ENCODE measurements at places on chromosomes 7 and 10.

DNA sequence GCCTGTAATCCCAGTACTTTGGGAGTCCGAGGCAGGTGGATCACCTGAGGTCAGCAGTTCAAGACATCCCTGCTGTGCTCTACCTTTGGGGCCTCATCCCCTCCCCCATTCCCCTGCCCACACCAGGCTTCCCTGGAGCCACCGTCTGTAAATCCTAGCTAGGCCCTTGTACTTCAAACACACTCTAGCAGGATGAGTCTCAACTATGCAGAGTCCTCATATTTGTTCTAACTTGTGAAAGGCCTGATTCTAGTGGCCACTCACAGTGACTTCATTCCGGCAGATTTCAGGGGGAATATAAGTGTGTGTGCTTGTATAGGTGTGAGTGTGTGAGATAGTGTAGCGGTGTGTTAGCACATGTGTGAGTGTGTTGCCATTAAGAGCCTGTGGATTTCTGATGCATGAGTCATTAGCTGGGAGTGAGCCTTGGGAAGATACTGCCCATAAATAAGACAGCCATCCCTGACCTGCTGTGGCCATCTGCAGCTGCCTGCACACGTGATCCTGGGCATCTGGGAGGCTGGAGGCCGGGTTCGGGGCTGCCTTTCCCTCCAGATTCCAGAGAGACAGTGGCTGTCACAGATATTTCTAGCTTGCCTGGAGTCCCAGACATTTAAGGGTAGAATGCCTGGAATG is 1.7 kb upstream of the NEURL1 start:
- DNase-seq: no peak

GRCh38 chr10:3635697-3636096 is 149.3 kb downstream of the KLF6 start:
- DNase-seq: no peak

- no peak for DNase-seq
Measured at GRCh38 chr7:93115796-93116195, 2.0 kb downstream of the SAMD9 start.

DNA sequence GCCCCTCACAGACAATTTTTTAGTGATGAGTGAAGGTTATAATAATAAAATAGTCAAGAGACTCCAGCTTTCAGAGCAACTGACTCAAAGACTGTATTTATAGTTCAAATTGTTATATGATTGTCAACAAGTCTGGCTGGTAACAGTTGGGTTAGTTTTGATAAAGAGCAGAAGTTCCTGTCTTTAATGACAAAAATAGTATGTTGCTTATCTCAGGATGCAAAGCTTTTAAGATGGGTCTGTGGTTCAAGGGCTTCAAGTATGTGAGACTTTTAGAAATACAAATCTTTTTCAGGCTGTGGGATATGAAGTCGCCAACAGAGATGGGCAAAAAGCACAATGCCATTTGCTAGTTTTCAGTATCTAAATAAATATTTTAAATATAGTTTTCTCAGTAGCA is 118.4 kb downstream of the ABCA13 start:
- no peak for DNase-seq

DNA sequence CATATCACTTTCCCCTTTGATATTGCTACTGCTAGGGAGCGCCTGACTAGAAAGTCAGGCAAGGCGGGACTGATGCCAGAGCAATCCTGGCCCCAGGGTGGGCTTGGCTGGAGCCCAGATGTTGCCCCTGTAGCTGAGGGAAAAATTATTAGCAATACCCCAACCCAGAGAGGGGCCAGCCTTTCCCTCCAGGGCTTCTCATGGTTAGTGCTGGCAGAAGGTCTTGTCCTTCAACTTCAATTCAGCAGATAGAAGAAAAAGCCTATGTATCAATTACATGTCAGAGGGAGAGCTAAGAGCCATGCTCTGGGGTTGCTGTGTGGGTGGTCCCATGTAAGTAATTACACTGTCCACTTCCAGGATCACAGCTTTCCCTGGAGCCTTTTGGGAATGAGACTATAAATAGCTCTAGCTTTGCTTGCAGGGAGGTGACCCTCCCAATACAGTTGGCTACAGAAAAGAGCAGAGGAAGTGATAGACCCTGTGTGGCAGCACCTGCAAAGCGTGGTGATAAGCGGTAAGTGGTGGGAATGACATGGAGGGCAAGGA is 579.1 kb downstream of the CCSER2 start:
- no peak for DNase-seq

DNA sequence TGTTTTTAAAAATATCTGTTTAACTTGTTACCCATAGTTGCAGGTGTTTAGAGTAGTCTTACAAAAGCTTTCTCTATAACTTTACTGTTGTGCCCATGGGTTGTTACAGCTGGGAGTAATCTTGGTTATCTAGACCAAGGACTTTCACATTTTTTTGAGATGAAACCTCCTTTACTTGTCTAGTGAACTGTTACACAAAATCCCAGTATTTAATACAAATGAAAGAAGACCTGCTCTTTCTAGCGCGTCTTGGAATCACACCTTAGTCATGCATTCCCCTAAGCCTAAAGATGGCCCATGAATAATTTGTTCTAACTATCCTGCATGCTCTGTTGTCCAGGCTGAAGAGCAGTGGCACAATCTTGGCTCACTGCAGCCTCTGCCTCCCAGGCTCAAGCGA is 38.0 kb downstream of the CSGALNACT2 start:
- DNase-seq: no peak

DNA sequence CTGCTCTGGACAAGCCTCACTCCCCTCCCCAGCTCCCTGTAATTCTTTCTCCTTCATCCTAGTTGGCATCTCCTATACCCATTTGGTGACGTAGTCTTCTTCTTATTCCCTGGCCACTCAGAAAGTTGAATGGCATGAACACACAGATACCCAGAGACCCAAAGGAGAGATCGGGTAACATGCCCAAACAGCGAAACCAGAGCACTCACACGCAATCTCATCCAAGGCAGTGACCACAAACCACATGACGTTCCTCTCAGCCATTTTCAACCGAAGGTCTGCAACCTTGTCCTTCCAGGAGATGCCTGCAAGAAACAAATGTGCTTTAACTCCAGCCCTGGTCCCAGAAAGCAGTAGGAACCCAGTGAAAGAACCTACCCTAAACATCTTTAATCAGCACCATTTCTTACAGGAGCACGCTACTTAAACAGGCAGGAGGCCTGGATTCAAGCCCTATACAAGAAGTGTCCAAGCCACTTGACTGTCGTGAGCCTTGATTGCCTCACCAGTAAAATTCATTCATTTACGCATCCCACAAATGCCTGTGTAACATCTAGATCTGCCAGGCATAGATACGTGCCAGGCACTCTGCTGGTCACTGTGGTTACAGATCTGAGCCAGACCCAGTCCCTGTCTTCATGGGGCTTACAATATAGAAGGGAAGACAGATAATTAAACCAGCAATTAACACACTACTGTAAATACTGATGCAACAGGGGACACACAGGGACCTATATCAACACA is 37.1 kb downstream of the XPNPEP1 start:
- no peak for DNase-seq

GRCh38 chr10:69826094-69826493 is 24.4 kb downstream of the COL13A1 start:
- no peak for DNase-seq

GRCh38 chr7:132654150-132654549 is 77.9 kb upstream of the PLXNA4 start:
- no peak for DNase-seq

DNA sequence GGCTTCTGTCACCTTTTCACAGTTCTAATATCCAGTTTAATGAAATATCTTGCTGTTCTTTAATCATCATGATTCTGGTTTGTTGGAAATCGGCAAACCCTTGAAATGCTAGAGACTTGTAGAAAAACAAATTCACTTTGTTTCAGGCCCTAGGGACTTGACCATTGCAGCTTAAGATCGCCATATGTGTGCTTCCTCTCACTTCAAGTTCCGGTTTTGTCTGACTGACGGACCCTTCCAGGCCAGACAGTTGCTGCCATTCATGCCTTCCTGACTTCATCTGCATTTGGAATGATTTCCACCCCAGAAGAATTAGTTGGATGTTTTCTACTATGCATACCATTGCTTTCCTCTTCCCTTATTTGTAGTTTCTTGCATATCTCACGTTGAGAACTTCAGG is 125.6 kb downstream of the CELF2 start:
- DNase-seq: no peak

DNA sequence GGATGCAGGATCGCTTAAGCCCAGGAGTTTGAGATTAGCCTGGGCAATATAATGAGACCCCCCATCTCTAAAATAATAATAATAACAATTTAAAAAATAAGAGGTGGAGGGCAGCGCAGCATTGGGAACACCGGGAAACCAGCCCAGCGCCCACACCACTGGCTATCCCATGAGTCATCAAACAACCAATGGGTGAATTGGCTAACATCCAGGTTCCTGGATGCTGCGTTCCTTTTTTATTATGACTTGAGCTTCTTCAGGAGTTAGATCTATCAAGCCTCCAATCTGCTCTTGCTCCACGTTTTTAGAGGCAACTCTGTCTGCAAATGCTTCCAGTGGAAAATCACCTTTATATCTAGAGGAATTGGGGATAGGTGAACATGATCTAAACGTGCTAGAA is 10.0 kb upstream of the LRRC4 start:
- peak; percentile 13 for DNase-seq

DNA sequence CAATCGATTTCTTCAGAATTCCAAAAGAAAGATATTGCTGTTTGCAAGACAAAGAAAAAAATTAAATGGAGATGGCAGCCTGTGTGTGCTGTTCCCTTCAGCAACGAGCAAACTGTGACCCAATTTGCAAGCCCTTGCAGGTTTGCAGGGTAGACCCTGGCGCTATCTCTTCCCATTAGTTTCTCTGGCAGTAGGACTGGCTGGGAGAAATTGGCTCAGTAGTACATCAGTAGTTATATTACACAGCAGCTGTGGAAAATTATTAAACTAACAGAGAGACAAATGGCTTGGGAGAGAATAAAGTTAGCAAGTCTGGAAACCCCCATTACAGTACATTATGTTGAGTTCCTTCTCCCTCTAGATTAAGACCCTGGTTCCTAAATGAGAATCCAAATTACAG is 116.4 kb upstream of the ITGB1 start:
- DNase-seq: no peak

DNA sequence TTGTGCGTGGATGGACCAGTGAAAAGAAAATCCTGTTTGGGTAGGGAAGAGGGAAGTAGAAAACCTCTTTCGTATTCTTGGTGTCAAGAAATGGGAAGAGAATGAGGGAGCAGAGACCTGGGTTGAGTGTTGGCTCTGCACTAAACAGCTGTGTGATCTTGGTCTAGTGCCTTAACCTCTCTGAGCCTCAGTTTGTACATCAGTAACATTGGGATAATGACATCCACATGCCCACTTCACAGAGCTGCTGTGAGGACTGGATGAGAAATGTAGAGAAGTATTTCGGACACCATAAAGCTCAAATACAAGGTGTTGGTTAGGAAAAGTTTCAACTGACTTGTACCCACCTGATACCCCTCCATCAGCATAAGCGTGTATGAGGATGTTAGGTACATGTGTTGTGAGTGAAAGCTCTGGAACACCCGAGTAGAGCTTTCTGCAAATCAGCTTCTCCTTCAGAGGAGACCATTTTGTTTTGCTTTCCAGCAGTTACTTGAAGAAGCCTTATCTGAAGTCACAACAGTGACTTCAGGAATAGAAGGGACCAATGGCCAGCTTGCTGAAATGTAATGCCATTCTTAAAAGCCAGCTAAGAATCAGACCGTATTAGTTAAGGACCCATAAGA is 11.2 kb downstream of the TRIM56 start:
- no peak for DNase-seq

DNA sequence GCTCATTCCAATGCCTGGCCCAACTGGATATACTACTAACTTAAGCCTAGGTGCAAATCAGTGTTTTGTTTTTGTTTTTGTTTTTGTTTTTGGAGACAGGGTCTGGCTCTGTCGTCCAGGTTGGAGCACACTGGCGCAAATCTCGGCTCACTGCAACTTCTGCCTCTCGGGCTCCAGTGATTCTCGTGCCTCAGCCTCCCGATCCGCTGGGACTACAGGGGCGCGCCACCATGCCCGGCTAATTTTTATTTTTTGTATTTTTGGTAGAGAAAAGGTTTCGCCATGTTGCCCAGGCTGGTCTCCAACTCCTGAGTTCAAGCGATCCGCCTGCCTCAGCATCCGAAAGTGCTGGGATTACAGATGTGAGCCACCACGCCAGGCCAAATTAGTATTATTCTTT is 1.6 kb downstream of the PPP3CB start:
- DNase-seq: no peak

DNA sequence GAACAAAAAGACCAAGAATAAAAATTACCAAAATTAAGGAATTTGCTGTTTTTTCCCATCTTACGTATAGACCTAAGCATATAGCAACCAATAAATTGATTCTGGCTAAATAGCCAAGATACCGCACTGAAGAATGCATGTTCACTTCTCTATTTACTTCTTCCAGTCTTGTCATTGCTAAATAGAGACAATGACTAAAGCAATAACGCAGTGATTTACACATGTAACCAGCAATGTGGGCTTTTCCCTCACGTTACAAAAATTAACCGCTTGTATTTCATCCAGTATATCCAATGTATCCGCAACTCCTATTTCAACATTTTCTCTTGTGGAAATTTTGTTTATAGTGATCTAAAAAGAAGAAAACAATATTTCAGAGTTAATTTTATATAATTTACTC is 5.6 kb downstream of the TMEM168 start:
- DNase-seq: no peak

- no peak for DNase-seq
Measured at GRCh38 chr10:76122056-76122455, 690.6 kb downstream of the LRMDA start.

DNA sequence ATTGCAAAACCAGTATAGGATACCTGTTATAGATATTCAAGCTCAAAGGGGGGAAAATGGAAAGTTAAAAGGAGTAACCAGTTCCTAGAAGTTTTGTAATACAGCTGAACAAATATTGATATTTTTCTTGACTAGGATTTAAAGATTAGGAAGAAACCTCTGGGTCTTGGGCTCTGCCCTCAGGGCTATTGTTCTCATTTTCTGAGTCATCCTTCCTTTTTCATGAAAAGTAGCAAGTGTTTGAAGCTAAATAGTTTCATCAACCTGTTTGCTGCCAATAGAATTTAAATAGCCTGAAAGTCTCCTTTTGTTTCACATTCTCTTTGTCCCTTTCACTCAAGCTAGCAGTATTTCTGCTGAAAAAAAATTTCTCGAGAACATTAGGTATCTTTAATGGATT is 1061.1 kb upstream of the GHITM start:
- DNase-seq: no peak

DNA sequence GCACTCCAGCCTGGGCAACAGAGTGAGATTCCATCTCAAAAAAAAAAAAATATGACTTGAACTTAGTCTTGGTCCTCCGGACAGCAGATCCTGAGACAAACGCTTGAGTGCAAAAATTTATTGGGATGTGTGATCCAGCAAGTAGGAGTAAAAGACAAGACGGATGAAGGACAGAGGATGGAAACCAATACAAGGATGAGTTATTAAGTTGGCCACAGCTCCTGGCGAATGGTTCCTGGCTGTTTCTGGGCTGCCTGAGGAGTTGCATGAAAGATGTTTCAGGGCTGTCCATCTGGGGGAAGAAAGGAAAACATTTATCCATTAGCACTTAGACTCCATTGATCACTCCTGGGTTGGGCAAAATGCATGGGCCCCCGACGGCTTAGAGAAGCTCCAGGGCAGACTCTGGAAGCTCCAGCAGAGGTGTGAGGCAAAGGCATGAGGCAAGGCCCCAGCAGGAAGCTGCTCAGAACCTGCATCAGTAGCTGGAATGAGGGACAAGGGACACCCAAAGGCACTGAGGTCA is 98.3 kb upstream of the ZNF438 start:
- DNase-seq: no peak

GRCh38 chr10:45052700-45053099 is 52.0 kb downstream of the ZNF22 start:
- DNase-seq: no peak
